ENCODE measurements at places on chromosomes 16 and 17.

GRCh38 chr16:87636050-87636684 is 33.9 kb downstream of the JPH3 start:
- peak; percentile 85 for DNase-seq

DNA sequence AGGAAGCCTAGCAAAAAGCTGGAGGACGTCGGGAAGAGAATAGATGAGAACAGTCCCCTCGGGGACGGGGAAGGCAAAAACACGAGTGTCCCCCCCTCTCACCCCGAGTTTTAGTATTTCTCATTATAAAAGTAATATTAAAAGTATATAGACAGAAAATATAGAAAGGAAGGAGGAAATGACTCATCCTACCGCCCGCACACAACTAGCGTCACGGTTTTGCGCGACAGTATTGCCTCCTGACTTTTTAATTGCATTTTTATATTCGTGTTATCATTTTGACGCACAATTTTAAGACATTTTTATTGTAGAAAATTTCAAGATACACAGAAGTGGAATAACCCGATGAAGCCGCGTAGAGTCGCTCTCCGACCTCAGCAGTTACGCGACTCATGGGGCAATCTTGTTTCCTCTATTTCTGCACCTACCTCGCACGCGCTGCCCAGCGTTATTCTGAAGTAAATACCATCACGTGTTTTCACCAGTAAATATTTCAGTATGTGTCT is 652 bp upstream of the SLC25A19 start:
- peak; percentile 42 for DNase-seq

- DNase-seq = no peak
These were observed 28.9 kb downstream of the MYO1D start for GRCh38 chr17:32847977-32848376.

DNA sequence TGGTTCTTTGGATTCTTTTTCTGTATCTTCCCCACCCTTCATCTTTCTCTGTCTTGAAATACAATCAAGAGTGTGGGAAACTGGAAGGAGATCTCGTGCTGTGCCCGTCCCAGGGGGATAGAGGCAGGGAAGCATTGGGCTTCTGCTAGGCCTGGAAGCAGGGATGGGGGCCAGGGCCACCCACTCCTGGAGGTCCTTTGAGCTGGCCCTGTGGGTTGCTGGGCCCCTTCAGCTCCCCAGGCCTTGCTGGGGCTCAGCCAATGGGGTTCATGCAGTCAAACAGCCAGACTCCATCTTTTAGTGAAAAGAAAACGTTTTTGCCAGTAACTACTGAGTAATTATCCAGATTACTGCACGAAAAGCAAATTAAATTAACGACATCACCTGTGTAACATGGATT is 67.8 kb downstream of the CCDC182 start:
- no peak for DNase-seq

DNA sequence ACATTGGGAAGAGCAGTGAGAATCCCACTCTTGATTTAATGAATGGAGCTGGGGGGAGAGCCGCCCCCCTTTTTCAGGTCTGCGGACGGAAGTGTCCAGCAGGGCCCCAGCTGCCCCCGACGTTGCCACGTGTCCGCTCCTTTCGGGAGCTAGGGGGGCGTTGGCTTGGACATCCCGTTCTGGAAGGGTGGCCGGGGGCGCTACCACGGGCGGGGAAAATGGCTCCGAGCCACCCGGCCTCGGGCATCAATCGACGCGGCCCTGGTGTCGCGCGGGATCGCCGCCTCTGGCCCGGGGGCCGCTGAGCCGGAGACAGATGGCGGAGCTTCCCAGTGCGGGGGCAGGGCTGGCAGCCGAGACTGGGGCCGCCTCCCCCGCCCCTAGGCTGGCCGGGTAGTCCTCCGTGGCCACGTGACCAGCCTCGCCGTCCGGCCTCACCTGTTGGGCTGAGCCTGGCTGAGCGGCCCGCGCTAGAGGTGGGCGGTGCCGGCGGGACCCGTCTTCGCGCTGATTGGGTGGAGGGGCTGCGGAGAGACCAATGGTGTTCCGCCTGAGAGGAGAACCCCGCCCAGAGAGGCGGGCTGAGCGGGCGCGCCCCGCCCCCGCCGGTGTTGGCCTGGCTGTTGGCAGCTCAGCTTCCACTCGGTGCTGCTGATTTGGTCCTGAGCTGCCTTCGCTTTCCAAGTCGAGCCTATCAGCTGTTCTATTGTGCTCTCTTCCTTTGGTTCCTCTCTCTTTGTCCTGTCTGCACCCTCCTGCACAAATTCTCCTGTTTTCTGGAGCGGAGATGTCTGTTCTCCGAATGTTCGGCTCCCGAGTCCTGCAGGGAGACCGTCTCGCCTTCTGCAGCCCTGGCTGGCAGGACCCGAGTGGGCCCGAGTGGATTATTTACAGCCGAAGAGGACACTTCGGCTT is 8.3 kb downstream of the HS3ST3B1 start:
- DNase-seq = peak; percentile 82

- DNase-seq = peak; percentile 24
These were observed 2.1 kb upstream of the IRX5 start for GRCh38 chr16:54928411-54929089.

DNA sequence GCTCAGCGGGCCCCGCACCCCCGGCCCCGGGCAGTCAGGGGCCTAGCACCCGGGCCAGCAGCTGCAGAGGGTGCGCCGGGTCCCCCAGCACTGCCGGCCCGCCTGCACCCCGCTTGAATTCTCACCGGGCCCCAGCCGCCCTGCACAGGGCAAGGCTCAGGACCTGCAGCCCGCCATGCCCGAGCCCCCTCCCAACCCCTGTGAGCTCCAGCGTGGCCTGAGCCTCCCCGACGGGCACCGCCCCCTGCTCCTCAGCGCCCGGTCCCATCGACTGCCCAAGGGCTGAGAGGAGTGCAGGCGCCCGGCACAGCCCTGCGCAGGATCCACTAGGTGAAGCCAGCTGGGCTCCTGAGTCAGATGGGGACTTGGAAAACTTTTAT is 1.7 kb upstream of the BRCA1 start:
- DNase-seq = no peak

DNA sequence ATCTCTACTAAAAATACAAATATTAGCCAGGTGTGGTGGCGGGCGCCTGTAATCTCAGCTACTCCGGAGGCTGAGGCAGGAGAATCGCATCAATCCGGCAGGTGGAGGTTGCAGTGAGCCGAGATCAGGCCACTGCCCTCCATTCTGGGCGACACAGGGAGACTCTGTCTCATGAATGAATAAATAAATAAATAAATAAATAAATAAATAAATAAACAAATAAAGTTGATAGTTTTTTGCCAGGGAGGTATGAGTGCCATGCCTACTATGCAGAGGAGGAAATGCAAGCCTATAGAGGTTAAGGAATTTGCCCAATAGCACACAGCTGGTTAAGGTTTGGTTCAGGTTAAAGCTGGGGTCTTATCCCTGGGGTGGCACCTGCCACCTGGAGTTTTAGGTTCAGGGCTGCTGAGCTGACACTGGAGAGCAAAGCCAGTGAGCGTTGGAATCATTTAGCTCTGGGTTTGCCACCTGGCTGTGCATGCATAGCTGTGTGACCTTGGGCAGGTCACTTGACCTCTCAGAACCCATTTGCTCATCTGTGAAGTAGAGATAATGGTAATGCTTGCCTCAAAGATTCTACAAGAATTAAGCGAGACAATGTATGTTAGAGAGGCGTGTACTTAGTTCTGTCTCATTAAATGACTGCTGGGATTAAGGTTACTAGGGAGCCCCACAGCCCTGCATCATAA is 1.2 kb downstream of the OTOA start:
- DNase-seq = no peak

- peak; percentile 86 for DNase-seq
These were observed at the start of gene CIITA for GRCh38 chr16:10876799-10877341. Gene CIITA, plus strand, starts transcription at chr16:10877202. Its CDS starts 129 bp downstream, at chr16:10877331.

GRCh38 chr16:54690710-54691109 is 240.0 kb upstream of the IRX5 start:
- DNase-seq = no peak

DNA sequence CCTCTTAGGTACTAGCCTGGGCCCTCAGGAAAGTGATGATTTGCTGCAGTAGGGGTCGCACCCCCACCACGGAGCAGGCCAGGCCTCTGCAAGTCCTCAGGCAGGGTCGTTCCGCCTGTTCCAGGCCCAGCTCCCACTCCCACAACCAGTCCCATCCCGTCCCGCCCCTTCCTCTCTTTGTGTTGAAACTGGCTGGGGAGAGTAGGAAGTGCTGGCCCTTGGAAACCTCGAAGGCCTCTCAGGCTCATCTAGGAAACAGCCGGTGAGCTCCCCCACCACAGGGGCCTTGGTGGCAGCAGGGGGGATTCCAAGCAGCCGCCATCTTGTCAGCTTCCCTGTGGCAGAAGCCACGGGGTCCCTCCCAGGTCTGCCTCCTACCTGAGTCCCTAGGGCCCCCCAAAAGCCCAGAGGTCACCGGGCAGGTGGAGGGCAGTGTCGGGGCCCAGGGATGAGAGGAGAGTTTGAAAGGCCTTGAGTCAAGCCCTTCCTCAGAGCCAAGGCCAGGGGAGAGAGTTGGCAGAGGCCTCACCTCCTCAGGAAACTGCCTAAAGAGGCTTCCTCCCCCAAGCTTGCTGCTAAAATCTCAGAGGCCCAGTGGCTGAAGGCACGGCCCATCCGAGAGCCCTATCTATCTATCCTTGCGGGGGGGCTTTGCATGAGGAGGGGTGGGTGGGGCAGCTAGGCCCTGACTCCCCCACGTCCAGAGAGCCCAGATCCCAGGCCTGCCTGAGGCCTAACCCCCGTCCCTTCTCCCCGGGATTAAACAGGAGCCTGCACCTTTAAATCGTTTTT is 22.2 kb downstream of the MMP15 start:
- no peak for DNase-seq

GRCh38 chr16:87334651-87335624 is 17.7 kb upstream of the C16orf95 start:
- DNase-seq = no peak

DNA sequence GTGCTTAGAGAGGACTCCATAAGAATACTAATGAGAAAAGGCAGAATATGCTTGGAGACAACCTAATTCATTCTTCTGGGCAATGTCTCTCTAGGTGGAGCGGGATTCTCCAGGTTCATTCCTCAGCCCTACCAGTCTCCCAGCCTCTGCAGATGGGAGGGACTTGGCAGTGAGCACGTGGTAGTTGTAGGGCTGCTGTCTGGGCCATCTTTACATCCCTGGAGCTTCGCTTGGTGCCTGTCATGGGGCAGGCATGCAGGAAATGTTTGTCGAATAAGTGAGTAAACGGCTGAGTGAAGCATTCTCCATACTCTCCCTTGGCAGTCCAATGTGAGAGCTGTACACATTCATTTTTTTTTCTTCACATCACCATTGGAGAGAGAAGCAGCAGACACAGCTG is 387.5 kb downstream of the UTP18 start:
- DNase-seq = no peak

- no peak for DNase-seq
These were observed 15.3 kb upstream of the PSMD7 start for GRCh38 chr16:74281300-74281699.

GRCh38 chr16:79264237-79265109 is 336.1 kb downstream of the MAF start:
- no peak for DNase-seq

DNA sequence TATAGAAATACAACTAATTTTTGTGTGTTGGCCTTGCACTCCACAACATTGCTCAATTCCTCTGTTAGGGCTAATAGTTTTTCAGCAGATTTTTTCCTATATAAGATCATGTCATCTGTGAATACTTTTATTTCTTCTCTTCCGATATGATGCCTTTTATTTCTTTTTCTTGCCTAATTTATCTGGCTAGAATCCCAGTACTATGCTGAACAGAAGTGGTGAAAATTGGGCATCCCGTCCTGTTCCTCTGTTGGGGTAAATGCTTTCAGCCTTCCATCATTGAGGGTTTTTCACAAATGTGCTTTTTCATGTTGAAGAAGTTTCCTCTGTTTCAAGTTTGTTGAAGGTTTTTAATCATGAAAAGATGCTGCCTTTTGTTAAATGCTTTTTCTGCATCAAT is 22.7 kb upstream of the TNFRSF13B start:
- no peak for DNase-seq

DNA sequence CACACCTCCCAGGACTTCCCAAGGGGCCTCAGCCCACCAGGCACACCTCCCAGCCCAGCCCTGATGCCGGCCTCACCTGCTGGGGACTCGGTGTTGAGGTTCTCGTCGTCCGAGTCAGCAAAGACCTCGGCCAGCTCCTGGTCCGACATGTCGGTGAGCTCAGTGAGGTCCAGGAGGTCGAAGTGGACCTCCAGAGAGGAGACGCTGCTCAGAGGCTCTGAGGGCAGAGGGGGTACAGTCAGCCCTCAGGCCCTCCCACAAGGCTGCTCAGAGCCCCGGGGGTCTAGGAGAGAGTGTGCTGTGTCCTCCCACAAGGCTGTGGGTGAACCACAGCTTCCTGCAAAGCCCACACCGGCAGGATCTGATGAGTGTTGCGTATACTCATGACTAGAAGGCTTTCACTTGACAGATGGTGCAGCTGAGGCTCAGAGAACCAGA is 10.5 kb downstream of the DBNDD1 start:
- DNase-seq = peak; percentile 75

GRCh38 chr17:57756951-57757350 is 11.9 kb upstream of the CCDC182 start:
- no peak for DNase-seq

DNA sequence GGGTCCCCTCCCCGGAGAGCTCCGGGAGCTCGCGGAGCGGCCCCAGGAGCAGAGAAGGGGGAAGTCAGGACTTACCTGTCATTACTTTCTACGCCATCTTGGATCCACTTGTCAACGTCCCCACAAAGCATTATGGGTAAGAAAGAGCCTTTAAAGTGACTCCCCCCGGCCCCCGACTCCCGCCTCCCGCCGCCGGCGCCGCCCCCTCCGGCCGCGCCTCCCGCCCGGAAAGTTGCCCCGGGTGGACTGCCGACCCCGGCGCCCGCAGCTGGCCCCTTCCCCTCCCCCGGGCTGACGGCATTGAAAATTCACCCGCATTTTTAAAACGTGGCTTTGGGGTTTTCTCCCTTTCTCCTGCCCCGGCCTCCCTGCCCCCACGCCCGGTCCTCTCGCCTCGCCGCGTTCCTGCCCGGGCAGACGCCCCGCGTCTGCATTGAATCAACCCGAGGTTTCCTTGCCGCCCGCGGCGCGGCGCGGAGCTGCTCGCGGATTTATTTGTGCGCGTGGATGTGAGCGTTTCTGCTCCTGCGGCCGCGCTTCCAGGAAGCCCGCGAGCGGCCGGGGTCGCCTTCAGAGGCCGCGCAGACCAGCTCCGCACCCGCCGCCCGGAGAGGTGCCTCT is at the start of gene HELZ:
Gene HELZ (minus strand): TSS at position 124 of the 621 bp plus-strand sequence. CDS start 26,392 bp downstream, outside the sequence.
- peak; percentile 91 for DNase-seq

DNA sequence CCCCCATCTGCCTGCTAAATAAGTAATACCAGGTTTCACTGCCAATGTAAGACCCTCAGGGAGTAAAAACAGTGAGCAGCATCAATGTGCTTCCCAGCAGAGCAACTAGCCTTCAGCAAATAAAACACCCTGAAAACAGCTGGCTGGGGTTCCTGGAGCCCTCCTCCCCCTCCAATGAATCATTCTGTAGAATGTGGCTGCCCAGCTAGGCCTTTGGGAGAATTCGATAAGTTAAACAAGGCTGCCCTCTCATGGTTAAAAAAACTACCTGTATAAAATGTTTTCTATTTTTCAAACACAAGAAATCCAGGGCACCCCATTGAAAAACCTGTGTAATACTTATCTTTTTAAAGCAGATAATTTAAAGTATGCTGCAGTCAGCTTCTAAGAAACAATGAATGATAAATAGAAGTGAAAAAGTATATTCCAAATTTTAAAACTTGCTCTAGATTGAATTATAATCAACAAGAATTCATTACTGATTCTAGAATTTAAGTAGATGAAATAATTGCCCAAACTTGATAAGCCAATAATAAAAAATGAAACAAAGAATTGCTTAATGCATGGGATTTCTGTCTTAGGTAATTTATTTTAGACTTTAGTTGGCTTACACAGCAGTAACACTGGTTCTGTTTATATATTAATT is 9.4 kb upstream of the TOM1L1 start:
- peak; percentile 20 for DNase-seq
